Thoracic aorta (tissue), 2 donors: ENCODE measurements at places on chromosomes 16 and 17. TPM values are rescaled to one million over a fixed set of nuclear protein-coding genes. Genes with fewer than 3 reads are reported as not detected.
A peak's percentile ranks its signal among the peaks of the same experiment; 100 is the strongest.

GRCh38 chr17:58351182-58351581, 819 bp downstream of the SUPT4H1 start:
- no peak for DNase-seq
- H3K27ac ChIP-seq: no peak overlapping the region
- peaks cover 37% of the 10 kb centered on the region for H3K36me3 ChIP-seq

Gene GINS2
- 2.0 TPM for total RNA-seq

DNA sequence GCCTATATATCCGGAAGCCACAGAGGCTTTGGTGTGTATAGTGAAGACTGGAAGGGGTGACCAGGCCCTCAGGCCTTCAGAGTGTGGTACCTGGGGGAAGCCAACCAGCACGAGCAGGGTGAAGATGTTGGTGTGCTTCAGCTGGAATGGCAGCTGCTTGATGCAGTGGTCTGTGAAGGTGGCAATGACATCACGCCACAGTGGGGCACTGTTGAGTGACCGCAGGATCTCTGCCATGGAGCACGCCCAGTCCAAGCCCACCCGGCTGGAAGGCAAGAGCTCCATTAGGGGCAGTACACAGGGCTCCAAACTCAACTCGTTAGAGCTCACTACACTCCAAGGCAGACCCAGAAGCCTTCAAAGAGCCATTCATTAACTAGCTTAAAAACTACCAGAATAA, 68.5 kb upstream of the ATP2A3 start:
- no peaks in the 10 kb centered on the region for H3K27me3 ChIP-seq
- no peaks in the 10 kb centered on the region for H3K4me1 ChIP-seq
- H3K4me3 ChIP-seq: no peak overlapping the region

- no peak for DNase-seq
- no peaks in the 10 kb centered on the region for H3K27me3 ChIP-seq
- no peak overlapping the region for H3K27ac ChIP-seq
- H3K4me3 ChIP-seq: no peak overlapping the region
Measured at GRCh38 chr16:70417661-70418060, 21.2 kb downstream of the ST3GAL2 start.

DNA sequence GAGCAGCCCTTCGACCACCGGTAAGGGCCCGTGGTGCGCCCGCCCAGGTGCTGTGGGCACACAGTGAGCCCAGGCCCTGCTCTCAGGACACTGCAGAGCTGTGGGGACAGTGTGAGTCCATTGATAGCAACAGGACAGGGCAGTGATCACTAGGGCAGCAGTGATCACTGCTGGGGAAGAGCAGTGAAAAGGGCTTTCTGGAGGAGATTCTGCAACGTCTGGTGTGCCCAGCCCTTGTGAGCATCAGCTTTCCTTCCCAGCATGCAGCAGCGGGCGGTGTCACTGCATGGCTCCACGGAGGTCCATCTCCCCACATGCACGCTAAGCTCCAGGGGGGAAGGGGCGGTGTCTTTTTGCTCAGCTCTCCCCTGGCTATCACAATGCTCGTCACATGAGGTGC, 32.1 kb downstream of the MAP1LC3B start:
- no peak overlapping the region for H3K4me3 ChIP-seq
- no peak overlapping the region for H3K27ac ChIP-seq
- peaks cover 24% of the 10 kb centered on the region for H3K36me3 ChIP-seq
- no peak for DNase-seq
- H3K27me3 ChIP-seq: no peaks in the 10 kb centered on the region

GRCh38 chr16:2784358-2785100, 2.8 kb downstream of the PRSS33 start:
- peak overlapping the region; percentile 59 for H3K4me3 ChIP-seq
- H3K36me3 ChIP-seq: no peaks in the 10 kb centered on the region
- peaks cover 6% of the 10 kb centered on the region for H3K27me3 ChIP-seq
- DNase-seq: no peak
- H3K27ac ChIP-seq: no peak overlapping the region

- no peak for DNase-seq
- H3K27me3 ChIP-seq: no peaks in the 10 kb centered on the region
- H3K36me3 ChIP-seq: no peaks in the 10 kb centered on the region
Measured at GRCh38 chr17:46962374-46962790, 16.7 kb downstream of the RPRML start.

Gene RASL10B
- total RNA-seq: 2.4 TPM

Gene TMEM88
- total RNA-seq: 4.1 TPM

- no peak for DNase-seq
- no peak overlapping the region for H3K27ac ChIP-seq
- no peaks in the 10 kb centered on the region for H3K36me3 ChIP-seq
- no peaks in the 10 kb centered on the region for H3K27me3 ChIP-seq
Measured at GRCh38 chr17:10842658-10843057, 4.8 kb upstream of the PIRT start.

GRCh38 chr17:78032166-78032565, 73.7 kb downstream of the TNRC6C start:
- no peaks in the 10 kb centered on the region for H3K27me3 ChIP-seq
- peaks cover 2% of the 10 kb centered on the region for H3K36me3 ChIP-seq
- peak overlapping the region; percentile 22 for H3K4me3 ChIP-seq
- DNase-seq: no peak

Gene C1QTNF8
- 7.0 TPM for total RNA-seq

DNA sequence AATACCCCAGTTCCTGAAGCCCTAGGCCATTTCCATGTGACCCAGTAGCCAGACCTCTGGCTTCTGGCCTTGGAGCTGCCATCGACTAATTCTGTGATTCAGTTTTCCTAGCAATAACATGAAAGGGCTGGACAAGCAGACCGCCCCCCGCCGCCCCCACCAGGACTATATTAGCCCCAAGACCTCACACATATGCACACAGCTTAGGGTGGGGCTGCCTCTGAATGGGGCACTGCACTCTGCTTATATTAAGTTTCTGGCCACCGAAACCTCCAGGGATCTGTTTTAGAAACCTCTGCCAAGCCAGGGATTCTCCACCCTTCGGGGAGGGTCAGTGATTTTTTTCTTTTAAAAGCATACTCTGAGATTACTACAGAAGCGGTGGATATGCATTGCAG, 2.3 kb downstream of the RAB11FIP4 start:
- DNase-seq: no peak
- peaks cover 13% of the 10 kb centered on the region for H3K27me3 ChIP-seq
- H3K36me3 ChIP-seq: no peaks in the 10 kb centered on the region
- H3K27ac ChIP-seq: no peak overlapping the region
- peaks cover 11% of the 10 kb centered on the region for H3K4me1 ChIP-seq

DNA sequence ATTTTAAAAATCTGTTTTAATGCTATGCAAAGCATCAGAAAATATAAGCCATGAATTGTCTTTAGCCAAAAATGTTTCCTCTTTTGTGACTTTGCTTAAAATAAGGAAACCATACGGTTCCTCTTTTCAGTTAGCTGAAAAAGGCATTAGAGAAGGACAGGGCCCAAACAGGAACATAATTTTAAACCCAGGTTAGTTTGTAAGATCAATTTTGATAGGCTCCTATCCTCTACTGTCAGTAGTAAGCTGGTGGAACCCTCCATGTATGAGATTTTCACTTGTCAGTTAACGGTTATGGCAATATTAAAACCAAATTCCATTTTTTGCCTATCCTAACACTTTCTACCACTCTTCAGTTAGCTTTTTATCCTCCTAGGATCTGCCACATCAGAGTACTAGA, 4.3 kb downstream of the EVI2B start:
- H3K4me3 ChIP-seq: peak overlapping the region; percentile 65
- H3K4me1 ChIP-seq: no peaks in the 10 kb centered on the region
- no peak overlapping the region for H3K27ac ChIP-seq
- H3K36me3 ChIP-seq: peaks cover 2% of the 10 kb centered on the region

Gene TOP2A
- 0.81 TPM for total RNA-seq

- H3K27me3 ChIP-seq: no peaks in the 10 kb centered on the region
- no peaks in the 10 kb centered on the region for H3K36me3 ChIP-seq
- peaks cover 4% of the 10 kb centered on the region for H3K4me1 ChIP-seq
- H3K27ac ChIP-seq: no peak overlapping the region
- no peak for DNase-seq
Measured at GRCh38 chr17:66426397-66427033, 124.1 kb downstream of the PRKCA start.

Gene SLC5A11
- 17.7 TPM for total RNA-seq

DNA sequence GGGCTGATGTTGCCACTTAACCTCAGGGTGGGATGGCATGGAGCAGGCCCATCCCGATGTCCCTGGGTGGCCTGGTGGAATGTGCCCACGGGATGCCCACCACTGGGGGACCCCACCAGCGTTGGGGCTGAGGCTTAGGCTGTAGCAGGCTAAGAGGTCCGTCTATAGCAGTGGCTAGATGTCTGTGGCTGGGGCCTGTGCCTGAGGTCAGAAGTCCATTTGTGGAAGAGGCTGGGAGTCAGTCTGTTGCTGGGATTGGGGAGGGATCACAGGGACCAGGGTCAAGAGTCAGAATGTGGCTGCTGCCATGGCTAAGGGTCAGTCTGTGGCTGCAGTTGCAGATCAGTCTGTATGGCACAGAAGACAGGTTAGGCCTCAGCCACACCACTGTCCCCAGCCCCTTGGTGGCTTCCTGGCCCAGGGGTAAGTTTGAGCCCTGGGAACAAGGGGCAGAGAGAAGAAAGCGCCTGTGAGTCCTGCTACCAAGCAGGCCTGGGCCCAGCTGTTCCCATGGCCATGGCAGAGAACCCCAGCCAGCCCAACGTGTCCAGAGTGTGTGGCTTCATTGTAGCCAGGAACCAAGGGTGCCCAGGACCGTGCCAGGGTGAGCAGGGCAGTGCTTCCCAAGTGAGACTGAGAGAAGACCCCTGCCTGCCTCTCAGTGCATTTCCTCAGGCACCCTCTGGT, 35.7 kb downstream of the RAI1 start:
- no peak overlapping the region for H3K27ac ChIP-seq
- DNase-seq: no peak
- H3K4me1 ChIP-seq: peaks cover 31% of the 10 kb centered on the region
- no peak overlapping the region for H3K4me3 ChIP-seq
- H3K36me3 ChIP-seq: no peaks in the 10 kb centered on the region

- H3K4me1 ChIP-seq: no peaks in the 10 kb centered on the region
- no peak overlapping the region for H3K27ac ChIP-seq
- no peaks in the 10 kb centered on the region for H3K36me3 ChIP-seq
- no peak overlapping the region for H3K4me3 ChIP-seq
Measured at GRCh38 chr17:74309902-74310301, 16.1 kb upstream of the KIF19 start.

- H3K36me3 ChIP-seq: peaks cover 11% of the 10 kb centered on the region
- H3K27me3 ChIP-seq: no peaks in the 10 kb centered on the region
- no peak for DNase-seq
- H3K4me3 ChIP-seq: no peak overlapping the region
Measured at GRCh38 chr16:31465788-31466370, 6.1 kb upstream of the TGFB1I1 start.

GRCh38 chr17:32491371-32492263, 4.8 kb downstream of the CDK5R1 start:
- peaks cover 10% of the 10 kb centered on the region for H3K36me3 ChIP-seq
- no peak for DNase-seq
- H3K27me3 ChIP-seq: no peaks in the 10 kb centered on the region
- H3K4me3 ChIP-seq: no peak overlapping the region
- no peak overlapping the region for H3K27ac ChIP-seq
- peaks cover 38% of the 10 kb centered on the region for H3K4me1 ChIP-seq

DNA sequence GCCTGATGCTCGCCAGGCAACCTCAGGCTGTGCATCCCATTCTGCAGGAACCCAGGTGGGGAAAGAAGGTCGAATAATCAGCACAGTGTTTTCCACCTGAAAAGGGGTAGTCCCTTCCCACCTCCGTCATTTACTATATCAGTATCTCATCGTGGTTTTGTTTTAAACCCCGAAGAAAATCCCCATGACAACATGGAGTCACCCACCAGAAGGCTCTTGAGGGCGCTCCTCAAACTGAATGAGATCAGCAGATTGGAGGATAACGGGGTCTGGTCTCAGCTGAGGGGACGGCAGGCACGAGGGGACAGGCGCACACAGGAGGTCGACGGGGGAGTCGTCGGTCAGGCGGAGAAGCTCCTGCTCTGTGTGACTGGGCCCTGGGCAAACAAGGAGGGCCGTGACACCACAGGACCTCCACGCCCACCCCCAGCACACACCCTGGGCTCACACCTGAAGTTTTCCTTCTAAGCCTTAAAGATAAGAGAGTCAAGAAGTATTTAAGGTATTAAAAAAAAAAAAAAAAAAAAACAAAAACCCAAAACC, 44.2 kb downstream of the MARF1 start:
- no peak overlapping the region for H3K4me3 ChIP-seq
- H3K4me1 ChIP-seq: peaks cover 22% of the 10 kb centered on the region
- no peaks in the 10 kb centered on the region for H3K27me3 ChIP-seq
- H3K27ac ChIP-seq: no peak overlapping the region
- DNase-seq: no peak

DNA sequence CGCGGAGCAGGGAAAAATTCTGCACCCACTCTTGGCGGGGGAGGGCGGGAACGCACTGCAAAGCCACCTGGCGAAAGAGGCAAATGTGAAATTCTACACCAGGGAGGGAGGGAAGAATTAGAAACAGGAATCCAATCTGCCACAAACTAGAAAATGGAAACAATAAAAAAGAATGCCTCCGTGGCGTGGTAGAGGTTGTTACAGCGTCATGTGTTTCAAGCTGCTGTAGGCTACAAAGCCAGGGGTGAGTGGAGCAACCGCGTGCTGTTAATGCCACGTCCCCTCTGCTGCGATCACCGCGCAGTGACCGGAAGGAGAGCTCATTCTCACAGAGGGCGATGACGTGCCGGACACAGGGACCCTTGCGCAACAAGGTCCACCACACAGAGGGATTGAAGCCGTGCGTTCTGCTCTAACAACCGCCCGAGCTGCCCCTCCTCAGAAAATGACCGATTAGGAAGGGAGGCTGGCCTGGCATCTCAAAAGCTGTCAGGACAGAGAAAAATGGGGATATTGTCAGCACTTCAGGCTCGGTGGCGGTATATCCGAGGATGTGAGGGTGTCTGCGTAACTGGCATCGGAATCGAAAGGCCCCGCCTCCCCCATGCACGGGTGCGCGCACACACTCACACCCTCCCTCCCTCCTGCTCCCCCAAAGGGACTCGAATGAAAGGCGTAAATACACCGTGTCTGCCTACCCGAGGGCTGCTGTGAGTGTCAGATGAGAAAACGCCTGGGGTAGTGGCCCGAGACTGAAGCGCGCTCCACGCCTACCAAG, 70.8 kb upstream of the TNRC6C start:
- no peaks in the 10 kb centered on the region for H3K27me3 ChIP-seq
- peak; percentile 91 for DNase-seq
- peak overlapping the region; percentile 82 for H3K27ac ChIP-seq
- no peaks in the 10 kb centered on the region for H3K36me3 ChIP-seq
- H3K4me1 ChIP-seq: peaks cover under 1% of the 10 kb centered on the region

DNA sequence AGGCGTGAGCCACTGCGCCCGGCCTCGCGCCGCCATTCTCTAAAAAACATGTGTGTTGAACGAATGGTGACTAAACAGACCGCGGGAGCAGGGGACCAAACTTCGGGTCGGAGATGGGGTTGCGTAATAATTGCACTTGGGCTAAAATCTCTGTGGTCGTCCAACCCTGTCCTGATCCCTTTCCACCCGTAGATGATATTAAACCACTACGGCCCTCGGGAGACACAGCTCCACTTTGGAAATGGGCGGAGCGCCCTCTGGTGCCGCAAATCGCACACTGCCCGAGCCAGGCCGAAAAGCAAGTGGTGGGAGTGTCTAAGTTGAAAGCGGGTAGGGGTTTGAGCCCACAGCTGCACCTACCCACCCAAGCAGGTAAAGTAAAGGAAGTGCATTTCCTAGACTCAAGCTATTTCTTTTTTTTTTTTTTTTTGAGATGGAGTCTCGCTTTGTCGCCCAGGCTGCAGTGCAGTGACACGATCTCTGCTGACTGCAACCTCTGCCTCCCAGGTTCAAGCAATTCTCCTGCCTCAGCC, 17.0 kb downstream of the CAVIN1 start:
- H3K36me3 ChIP-seq: peaks cover 20% of the 10 kb centered on the region
- peak overlapping the region; percentile 94 for H3K27ac ChIP-seq
- no peaks in the 10 kb centered on the region for H3K27me3 ChIP-seq

Gene GFER
- 14.6 TPM for total RNA-seq
